Adrenal gland (tissue), 19 donors: ENCODE measurements at places on chromosomes 11 and 22. TPM values are rescaled to one million over a fixed set of nuclear protein-coding genes. Genes with fewer than 3 reads are reported as not detected.

GRCh38 chr11:114148013-114148382, 88.5 kb downstream of the ZBTB16 start:
- peak; percentile 62 for DNase-seq

DNA sequence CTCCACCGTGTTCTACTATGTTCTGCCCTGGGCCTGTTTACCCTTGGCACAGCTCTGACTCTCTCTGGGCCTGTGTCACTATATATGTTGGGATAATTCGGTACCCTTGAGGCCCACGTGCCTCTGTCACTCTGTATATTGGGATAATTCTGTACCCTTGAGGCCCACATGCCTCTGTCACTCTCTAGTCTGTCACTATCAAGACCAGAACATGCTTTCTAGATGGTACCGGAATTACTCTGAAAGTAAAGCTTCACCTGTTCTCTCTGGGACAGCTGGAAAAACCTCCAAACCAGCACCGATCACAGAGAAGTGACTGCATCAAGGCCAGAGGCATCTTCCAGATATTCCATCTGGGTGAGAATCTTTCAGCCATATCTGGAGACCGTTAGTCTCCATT, 9.3 kb upstream of the FCHSD2 start:
- DNase-seq, result no peak

GRCh38 chr11:64745521-64746328, 1.8 kb upstream of the RASGRP2 start:
- DNase-seq, result peak; percentile 72

DNA sequence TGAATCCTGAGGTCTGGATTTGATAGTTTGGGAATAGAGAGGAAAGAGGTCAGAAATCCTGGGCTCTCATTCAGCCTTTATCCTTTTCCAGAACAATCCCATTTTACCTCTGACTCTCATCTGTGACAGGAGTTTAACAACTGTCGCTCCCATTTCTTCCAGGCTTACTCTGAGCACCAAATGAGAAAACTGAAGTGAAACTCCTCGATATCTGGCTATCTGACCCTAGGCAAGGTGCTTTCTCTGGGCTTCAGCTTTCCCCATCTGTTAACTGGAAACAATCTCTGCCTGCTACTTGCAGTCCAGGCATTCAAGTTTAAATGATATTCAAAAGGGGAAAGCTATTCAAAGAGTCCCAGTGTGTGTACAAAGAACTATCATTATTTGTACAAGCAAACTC, 50.1 kb downstream of the NRXN2 start:
- no peak for DNase-seq

DNA sequence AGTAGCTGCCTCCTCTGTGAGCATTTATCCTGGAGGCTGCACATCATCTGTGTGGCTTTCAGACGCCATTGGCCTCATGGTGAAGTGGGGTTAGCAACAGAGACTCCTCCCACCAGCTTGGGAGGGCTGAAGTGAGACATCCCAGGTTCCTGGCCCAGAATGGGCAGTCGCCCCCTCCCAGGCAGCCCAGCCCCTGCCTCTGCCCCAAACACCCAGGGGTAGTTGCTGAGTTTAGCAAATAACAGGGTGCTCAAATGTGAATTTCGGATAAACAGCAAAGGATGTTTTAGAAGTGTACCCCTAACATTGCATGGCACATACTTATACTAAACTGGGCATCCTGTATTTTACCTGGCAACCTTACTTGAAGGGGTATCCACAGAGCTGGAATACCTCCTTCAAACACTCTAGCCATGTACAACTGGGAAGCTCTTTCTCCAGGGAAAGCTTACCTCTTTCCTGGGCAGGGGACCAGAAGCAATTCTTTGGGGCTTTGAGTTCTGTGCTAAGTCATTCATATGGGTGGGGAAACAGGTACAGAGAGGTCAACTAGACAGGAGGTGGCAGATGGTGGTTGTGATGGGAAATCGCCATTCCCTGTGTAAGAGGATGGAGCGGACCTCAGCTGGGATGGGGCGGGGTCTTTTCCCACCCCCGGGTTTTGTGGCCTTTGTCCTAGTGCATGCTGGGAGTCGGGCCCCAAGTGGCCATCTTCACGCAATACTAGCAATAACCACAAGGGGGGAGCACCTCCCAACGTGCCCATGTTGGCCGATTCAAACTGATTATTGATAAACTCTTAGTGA, 19.3 kb downstream of the MTFP1 start:
- DNase-seq, result peak; percentile 76

DNA sequence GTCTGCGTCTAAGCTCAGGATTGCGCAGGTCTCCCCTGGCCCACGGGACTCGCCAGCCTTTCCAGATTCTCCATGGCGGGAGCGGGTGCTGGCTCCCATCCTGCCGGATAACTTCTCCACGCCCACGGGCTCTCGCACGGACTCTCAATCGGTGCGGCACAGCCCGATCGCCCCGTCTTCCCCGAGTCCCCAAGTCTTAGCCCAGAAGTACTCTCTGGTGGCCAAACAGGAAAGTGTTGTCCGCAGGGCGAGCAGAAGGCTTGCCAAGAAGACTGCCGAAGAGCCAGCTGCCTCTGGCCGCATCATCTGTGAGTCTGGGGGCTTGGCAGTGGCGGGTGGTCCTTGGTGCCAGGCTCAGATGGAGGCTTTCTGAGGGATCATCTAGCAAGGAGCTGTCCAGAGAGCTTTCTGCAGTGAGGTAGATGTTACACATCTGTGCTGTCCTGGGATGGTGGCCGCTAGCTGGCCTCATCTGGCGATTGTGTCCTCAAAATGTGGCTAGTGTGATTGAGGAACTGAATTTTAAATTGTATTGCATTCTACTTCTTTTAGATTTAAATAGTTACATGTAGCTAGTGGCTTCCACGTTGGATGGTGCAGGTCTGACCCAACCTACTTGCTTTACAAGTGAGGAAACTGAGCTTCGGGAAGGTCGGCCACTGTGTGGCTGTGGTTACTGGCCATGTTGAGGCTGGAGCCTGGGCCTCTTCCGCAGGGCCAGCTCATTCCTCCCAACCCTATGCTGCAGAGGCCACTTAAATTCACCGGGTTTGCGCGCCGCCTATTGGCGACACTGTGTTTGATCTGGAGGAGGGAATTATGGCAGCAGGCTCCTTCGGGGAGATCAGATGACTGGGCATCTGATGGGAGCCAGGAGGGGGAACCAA, 6.7 kb downstream of the INCENP start:
- DNase-seq, result no peak

The SMTNL1 gene
- not detected for total RNA-seq

DNA sequence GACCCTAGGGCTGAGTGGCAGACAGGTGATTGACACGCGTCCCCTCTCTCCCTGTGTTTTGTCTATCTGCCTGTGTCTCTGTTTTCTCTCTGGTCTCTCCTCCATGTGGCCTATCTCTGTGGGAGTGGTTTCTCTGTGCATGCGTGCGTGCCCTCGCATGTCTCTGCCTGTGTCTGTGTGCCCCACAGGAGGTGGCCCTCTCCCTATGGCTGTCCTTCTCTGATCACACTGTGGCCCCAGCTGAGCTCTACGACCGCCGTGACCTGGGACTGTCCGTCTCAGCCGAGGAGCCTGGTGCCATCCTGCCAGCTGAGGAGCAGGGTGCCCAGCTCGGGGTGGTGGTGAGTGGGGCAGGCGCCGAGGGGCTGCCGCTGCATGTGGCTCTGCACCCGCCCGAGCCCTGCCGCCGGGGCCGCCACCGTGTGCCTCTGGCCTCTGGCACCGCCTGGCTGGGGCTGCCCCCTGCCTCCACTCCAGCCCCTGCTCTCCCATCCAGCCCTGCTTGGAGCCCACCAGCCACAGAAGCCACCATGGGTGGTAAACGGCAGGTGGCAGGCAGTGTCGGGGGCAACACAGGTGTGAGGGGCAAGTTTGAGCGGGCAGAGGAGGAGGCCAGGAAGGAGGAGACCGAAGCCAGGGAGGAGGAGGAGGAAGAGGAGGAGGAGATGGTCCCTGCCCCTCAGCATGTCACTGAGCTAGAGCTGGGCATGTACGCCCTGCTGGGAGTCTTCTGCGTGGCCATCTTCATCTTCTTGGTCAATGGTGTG, 11.6 kb downstream of the TMEM132A start:
- no peak for DNase-seq

DNA sequence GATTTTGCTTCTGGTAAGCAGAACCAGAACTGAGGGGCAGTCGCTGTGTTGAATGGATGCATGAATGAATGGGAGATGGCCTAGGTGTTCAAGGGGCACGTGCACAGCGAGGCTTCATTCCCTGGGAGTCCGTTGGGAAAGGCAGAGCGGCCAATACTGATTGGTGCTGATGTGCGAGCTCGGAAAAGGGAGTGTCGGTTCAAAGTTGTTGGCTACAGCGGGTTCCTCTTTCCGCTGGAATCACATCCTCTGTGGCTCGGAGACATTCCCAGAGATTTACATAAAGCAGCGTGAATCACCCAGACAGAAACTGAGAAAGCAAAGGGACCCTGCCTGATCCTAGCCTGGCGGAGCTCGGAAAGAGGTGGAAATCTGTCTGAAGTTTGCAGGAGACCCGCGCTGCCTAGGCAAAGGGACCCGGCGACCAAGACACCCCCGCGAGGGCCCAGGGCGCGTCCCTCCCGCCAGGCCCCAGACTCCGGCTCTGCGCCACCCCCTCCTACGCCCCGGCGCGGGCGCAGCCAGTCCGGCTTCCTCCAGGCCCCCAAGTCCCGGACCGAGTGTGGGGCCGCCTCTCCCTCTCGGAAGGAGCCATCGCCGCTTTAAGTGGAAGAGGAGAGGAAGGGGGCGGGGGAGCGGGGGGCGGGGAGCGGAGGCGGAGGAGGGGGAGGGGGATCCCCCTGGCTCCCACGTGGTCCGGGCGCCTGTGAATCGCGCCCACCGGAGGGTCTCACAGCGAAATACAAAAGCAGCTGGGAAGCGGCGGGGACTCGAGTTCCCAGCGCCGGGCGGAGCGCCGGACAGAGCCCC, at the start of gene FJX1:
Gene FJX1 (plus strand): TSS at position 774 of the 810 bp plus-strand sequence. CDS start 177 bp downstream, outside the sequence.
- DNase-seq, result peak; percentile 64

The DLG2 gene
- total RNA-seq, result 8.4 TPM

The CYP2D6 gene
- total RNA-seq, result 0.54 TPM

GRCh38 chr11:76444384-76445120, at the start of gene EMSY:
EMSY (plus strand) TSS chr11:76445018; CDS start chr11:76446939, 1,921 bp downstream.
- DNase-seq, result peak; percentile 98

GRCh38 chr11:33709466-33709865, 8.8 kb upstream of the C11orf91 start:
- no peak for DNase-seq

The CNIH2 gene
- 2.4 TPM for total RNA-seq

DNA sequence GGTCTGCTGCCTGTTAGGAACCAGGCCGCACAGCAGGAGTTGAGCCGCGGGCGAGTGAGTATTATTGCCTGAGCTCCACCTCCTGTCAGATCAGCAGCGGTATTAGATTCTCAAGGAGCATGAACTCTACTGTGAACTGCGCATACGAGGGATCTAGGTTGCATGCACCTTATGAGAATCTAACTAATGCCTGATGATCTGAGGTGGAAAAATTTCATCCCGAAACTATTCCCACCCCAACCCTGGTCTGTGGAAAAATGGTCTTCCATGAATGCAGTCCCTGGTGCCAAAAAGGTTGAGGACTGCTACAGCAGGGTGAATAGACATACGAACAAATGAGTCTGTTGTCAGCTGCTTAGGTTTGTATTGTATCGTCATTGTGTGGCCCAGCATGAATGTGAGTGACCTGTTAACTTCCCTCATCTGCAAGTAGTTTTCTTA, 29.8 kb downstream of the RNF141 start:
- DNase-seq, result no peak

DNA sequence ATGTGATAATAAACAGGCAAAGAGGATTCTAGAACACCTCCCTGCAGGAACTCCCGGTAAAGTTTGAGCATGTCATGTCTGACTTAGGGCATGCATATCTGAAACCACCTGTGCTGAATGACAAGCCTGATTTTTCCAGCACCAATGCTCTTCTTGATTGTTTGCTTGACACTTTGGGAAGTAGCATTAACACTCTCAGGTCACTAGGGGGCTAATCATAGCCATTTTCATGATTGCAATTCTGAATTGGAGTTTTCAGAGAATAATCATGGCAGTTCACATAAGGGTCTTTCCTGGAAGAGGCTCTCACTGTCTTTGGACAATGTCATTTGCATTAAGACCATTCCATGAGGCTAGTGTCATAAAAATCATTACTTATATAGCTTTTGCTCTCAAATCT, 234.4 kb upstream of the MTNR1B start:
- no peak for DNase-seq

DNA sequence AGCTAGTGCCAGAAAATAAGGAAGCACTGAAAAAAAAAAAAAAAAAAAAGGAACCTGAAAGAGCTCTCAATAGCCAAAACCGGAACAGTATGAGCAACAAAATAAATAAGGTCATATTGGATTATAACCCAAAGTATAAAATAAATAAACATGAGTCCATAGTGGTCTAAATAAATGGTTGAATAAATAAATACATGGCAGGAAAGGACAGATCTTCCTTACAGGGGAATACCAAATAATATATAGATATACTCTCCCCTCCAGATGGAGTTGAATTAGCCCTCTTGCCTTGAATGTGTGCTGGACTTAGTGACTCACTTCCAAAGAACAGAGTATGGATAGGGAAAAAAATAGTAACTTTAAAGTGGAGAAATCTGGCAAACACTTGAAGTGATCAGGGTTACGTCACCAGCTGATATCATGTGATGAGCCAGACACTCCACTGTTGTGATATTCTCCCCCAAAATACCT, 14.3 kb upstream of the ARRB1 start:
- DNase-seq, result no peak

The OR4D5 gene
- total RNA-seq, result 0.22 TPM

- no peak for DNase-seq
These were observed 152.3 kb upstream of the CCDC90B start for GRCh38 chr11:83438438-83438837.

The MED15 gene
- total RNA-seq, result 22.5 TPM

- no peak for DNase-seq
These were observed 717.8 kb downstream of the JRKL start for GRCh38 chr11:97107604-97108003.

The PANX2 gene
- 0.93 TPM for total RNA-seq

GRCh38 chr22:50660306-50660705, 12.3 kb upstream of the SHANK3 start:
- DNase-seq, result no peak

The MMP7 gene
- not detected for total RNA-seq

The PGA4 gene
- 0.65 TPM for total RNA-seq

DNA sequence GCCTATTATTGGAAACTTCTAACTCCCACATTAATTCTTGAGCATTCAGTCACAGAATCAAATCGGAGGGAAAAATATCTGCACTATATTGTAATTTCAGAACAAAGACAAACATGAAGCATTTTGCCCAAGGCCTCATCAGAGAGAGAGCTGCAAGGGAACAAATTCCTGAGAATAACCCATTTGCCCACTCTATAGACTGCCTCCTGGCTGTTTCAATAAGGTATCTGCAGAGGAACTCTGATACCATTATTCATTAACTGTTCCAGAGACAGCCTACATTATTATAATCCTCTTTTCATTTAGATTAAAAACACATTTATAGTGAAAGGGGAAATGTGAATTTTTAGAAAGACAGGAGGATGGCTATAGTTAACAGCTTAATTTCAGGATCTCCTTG, 663.9 kb downstream of the DLG2 start:
- no peak for DNase-seq

The SLC22A25 gene
- total RNA-seq, result 0.06 TPM

GRCh38 chr11:121066623-121067022, 34.4 kb upstream of the TECTA start:
- DNase-seq, result no peak

GRCh38 chr11:23391031-23391430, 530.8 kb upstream of the CCDC179 start:
- no peak for DNase-seq
